ENCODE measurements at places on chromosomes 7 and 10.
A peak's percentile ranks its signal among the peaks of the same experiment; 100 is the strongest.

- no peak for DNase-seq
These were observed 141.9 kb downstream of the DNAJB9 start for GRCh38 chr7:108711611-108712010.

GRCh38 chr7:155090684-155091083 lies 20.6 kb downstream of the HTR5A start:
- DNase-seq, result no peak

- DNase-seq, result peak; percentile 1
These were observed 100.7 kb downstream of the GRID1 start for GRCh38 chr10:86265895-86266259.

GRCh38 chr10:121262774-121263430 lies 335.3 kb downstream of the FGFR2 start:
- no peak for DNase-seq

DNA sequence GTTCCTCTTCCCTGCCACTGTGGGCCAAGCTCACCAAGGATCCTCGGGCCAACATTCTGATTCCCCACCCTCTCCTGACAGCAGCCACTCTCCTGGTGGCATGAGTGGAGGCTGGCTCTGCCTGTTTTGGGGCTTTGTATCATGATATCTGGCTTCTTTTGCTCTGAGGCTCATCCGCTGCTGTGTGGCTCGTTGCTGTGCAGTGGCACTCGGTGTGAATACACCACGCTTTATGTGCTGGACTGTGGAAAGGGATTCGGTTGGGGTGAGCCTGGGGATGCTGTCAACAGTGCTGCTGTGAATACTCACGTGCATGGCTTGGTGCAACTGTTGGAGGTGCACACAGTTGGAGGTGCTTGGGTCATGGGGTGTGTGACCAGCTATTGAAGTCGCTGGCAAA lies 208.5 kb downstream of the COBL start:
- DNase-seq, result no peak

DNA sequence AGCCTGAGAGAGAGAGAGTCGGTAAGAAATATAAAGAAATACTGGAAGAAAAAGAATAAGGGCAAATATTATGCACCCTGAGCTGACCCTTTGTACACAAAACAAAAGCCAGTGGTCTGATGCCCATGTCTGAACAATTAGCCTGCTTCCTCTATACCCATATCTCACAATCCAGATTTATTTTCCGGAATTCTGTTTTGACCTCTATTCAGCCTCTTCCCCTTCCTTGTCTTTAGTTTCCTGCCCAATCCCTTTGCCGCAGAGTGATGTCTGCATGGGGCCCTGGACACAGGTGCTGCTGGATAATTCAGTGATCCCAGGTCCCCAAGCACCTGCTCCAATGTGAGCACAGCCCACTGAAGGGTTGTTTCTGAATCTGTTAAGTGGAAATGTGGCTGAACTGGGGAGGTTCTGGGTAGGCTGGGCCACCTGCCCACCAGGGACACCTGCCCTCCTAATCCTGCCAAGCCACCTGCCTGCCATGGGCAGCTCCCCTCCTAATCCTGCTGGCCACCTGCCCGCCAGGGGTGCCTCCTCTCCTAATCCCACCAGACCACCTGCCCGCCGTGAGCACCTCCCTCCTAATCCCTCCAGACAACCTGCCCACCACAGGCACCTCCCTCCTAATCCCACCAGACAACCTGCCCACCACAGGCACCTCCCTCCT lies 23.0 kb downstream of the ADGRA1 start:
- DNase-seq, result no peak

GRCh38 chr7:54544149-54544526 lies 2.0 kb downstream of the VSTM2A start:
- no peak for DNase-seq

DNA sequence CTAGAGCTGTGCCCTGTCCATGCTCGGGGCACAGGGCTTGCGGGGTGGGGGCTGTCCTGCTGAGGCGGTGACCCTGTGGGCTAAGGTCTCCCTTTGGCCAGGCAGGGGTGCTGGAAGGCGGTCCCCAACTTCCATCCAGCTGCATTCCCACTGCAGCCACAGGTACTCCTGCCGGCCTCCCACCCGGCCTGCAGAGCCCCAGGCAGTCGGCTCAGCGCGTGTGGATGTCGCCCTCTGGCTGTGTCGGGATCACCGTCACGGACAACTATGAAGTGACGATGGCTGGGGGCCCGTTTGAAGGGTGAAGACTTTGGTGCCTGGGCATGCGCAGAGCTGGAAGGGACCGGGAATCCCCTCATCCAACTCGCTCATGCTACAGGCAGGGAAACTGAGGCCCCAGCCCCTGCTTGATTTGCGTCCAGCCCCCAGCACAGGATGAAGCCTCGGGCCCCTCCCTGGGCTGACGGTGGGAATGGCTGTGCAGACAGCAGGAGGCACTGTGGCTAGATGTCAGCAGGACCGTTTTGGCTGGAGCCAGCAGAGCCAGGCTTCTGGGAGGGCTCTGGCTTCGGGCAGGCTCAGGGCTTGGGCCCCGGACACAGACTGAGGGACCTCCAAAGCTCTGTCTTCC lies 2.3 kb upstream of the TMEM184A start:
- DNase-seq, result no peak

- DNase-seq, result no peak
These were observed 4.4 kb upstream of the PDLIM1 start for GRCh38 chr10:95295031-95295755.

DNA sequence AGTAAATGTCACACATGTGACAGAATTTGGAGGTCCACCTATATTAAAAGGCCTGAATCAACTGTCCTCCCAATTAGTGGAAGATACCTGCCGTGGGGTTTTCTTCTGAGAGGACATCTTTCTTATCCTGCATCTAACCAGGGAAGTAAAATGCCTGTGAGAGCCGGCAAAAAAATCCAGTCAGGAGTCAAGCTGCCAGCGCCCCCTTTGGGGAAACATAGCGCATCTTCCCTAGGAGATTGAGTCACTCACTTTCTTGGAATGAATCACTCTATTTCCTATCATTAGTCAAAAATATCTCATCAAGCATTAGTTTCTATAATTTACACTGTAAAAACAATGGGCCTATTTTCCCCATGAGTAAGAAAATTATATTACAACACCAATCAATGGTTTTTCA lies 66.4 kb upstream of the ANK3 start:
- DNase-seq, result no peak

- no peak for DNase-seq
These were observed 84.0 kb downstream of the UBE3C start for GRCh38 chr7:157222687-157223086.

- DNase-seq, result no peak
These were observed 4.8 kb upstream of the HYCC1 start for GRCh38 chr7:23018750-23019149.

DNA sequence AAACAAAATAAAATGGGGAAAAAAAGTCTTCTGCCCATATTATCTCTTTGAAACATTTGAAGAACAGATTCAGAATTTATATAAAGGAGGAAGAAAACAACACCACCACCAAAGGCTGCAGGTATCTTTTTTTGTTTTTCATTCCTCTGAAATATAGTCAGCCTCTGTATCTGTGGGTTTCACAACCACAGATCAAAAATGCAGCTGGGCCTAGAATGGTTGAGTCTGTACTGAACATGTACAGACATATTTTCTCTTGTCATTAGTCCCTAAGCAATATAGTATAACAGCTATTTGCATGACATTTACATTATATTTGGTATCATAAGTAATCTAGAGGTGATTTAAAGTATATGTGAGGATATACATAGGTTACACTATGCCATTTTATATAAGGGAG lies 559.7 kb upstream of the LRRN3 start:
- DNase-seq, result no peak

- no peak for DNase-seq
These were observed 55.9 kb downstream of the CFAP46 start for GRCh38 chr10:132886211-132887099.

DNA sequence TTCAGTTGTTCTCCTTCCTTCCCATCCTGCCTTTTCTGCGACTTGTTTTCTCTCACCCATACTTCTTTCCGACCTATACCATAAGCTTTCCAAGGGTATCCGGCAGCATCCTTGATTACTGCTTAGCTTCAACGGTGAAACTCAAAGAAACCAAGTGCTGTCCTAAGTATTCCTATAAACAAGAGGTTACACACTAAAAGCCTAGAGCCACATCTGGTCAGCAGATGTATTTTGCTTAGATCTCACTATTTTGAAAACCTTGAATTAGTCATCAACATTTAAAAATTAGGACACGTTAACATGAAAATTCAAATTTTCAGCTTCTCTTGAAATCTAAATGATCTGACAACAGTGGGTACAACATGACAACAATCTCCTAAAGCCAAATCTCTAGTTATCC lies 20.0 kb downstream of the ARHGAP21 start:
- no peak for DNase-seq

GRCh38 chr7:32941181-32941580 lies 16.1 kb upstream of the FKBP9 start:
- DNase-seq, result no peak

- no peak for DNase-seq
These were observed 107.2 kb upstream of the LYZL2 start for GRCh38 chr10:30736685-30737232.

GRCh38 chr10:96949039-96949683 lies 117.1 kb downstream of the LCOR start:
- DNase-seq, result no peak

- peak; percentile 18 for DNase-seq
These were observed at the start of gene GSTO1 for GRCh38 chr10:104254493-104255310. Gene GSTO1, plus strand, starts transcription at chr10:104254892. Its CDS starts 37 bp downstream, at chr10:104254929.

DNA sequence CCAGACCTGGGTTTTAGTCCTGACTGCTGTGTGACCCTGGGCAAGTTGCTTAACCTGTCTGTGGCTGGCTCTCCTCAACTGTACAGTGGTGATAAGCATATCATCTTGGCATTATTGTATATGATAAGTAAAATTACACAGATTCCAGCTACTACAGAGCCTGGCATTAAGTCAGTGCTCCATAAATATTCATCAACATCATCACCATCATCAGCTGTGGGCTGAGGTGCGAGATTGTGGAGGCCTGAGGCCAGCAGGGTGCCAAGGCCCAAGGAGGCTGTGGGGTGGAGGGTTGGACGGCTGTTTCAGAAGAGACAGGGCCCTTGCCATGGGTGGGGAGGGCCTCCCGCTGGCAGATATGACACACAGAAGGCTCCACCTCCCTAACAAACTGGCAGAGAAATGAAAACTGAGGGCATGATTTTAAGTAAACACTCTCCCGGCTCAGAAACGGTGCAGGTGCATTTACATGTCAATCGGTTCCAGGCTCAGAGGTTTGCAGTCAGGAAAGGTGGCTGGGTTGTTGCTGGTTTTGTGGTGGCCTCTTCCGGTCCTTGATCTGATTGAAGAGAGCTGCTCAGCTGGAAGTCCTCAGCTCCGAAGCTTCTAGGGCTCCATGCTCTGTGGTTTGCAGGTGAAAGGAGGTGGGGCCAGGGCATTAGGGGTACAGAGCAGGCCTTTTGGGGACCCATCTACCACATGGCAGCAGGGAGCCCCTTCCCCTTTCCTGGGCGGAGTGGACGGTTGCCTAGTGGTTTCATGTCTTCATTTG lies 10.2 kb downstream of the CRYGN start:
- no peak for DNase-seq

GRCh38 chr10:60382946-60383681 lies 6.6 kb downstream of the ANK3 start:
- no peak for DNase-seq

DNA sequence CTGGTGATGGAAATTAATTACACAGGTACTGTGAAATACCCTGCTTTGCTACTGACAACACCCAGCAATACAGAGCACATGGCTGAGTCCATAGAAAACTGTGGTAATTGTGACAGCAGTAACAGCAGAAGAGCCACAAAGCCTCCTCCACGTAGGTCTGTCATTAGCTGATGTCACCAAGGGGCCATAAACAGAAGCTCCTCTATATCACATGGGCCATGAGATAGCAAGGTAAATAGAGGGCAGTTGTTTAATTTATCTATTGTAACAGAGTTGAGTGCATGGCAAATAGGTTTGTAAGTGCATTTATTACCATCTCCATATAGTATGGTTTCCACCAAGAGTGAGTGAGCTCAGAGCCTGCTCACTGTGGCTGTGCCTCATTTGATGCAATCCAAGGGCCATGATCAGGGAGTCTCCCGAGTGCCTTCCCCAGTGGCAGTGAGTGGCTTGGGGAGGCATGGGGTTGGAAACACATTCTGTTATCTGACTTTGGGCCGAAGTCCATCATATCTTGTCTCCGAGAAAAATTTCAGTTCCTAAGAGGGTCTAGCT lies 281.2 kb downstream of the SKAP2 start:
- DNase-seq, result no peak

- no peak for DNase-seq
These were observed 25.2 kb downstream of the ACTA2 start for GRCh38 chr10:88927416-88927690.

GRCh38 chr7:4807598-4808016 lies 32.2 kb downstream of the AP5Z1 start:
- DNase-seq, result no peak

GRCh38 chr10:101535949-101536348 lies 52.1 kb downstream of the POLL start:
- no peak for DNase-seq
